Activated CD4-positive, alpha-beta T cell treated with anti-CD3 and anti-CD28 coated beads for 36 hours (primary cell): ENCODE measurements at places on chromosomes 7 and 10. TPM values are rescaled to one million over a fixed set of nuclear protein-coding genes. Genes with fewer than 3 reads are reported as not detected.

DNA sequence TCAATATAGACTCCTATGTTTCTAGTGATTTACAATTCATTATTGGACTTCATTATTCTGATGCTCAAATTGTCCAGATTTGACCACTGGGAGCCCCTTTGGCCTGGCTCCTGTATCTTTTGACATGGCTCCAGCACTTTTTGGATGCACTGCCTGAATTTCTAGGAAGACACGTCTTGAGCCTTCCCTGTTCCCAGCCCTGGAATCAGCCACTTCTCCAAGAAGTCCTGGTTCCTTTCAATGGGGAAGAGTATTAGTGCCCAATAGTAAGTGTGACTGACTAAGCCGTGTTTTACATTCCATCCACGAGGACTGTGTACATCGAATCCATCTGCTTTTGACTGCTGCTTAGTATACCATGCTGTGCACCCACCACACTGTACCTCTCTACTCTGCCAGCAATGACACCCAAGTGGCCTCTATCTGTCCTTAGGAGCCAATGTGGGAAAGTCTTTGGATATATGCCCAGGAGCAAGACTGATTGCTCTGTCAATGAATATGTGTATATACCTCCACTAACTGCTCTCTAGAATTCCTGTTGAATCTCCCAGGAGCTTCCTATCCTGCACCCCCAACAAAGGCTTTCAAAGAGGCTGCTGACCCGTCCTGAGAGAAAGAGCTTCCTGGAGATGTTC, 23.2 kb upstream of the NPFFR1 start:
- no peak for DNase-seq
- no peak overlapping the region for H3K27ac ChIP-seq
- H3K4me3 ChIP-seq, result no peak overlapping the region

DNA sequence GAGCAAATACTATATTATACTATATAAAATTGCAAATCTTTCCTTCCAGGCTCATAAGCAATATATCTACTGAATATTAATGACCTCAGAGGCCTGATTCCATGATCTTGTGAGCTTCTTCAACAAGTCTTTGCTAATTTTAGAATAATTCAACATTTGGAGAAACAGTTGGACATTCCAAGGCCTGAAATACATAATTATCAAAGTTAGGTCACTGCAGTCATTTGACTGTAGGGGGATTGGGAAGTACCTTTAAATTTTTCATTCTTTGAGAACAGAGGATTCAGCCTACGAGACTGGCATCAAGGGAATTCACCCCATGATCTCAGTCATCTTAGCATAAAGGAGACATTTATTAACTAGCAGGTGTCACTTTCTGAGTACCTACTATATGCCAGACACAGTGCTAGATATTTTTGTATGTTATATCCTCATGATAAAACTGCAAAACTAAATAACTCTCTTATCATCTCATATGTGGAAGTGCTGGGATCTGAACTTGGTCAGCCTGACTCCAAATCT, 85.4 kb downstream of the DOCK4 start:
- DNase-seq, result no peak
- H3K27me3 ChIP-seq, result peaks cover 3% of the 10 kb centered on the region
- H3K4me3 ChIP-seq, result no peak overlapping the region
- H3K36me3 ChIP-seq, result no peaks in the 10 kb centered on the region
- no peaks in the 10 kb centered on the region for H3K4me1 ChIP-seq

- DNase-seq, result no peak
- no peak overlapping the region for H3K4me3 ChIP-seq
- H3K27me3 ChIP-seq, result no peaks in the 10 kb centered on the region
- H3K4me1 ChIP-seq, result peaks cover 14% of the 10 kb centered on the region
- H3K27ac ChIP-seq, result no peak overlapping the region
These were observed 90.3 kb downstream of the JMJD1C start for GRCh38 chr10:63375458-63375857.

Gene GNAT3
- total RNA-seq, result not detected
